ENCODE measurements at places on chromosomes 3 and 15.

GRCh38 chr3:151008699-151009098 lies 36.2 kb upstream of the CLRN1 start:
- no peaks in the 10 kb centered on the region for H3K27me3 ChIP-seq
- no peak for DNase-seq
- no peaks in the 10 kb centered on the region for H3K36me3 ChIP-seq

- no peaks in the 10 kb centered on the region for H3K36me3 ChIP-seq
- H3K27ac ChIP-seq = no peak overlapping the region
- no peak for DNase-seq
- no peak overlapping the region for H3K4me3 ChIP-seq
- no peaks in the 10 kb centered on the region for H3K27me3 ChIP-seq
These were observed 99.3 kb downstream of the MME start for GRCh38 chr3:155179437-155179827.

DNA sequence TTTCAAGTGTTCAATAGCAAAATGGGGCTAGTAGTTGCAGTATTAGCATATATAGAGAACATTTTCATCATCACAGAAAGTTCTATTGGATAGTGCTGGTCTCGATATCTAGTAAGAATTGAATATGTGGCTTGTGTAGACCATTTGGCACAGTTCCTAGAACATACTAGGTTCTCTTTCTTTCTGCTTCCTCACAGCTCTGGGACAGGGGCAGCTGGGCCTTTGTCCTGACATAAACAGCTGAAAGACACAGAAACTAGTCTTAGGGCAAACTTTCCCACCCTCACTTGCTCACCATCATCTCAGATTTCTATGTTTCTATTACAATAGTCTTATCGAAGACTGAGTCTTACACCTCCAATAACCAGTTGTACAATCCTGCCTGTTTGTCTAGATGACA lies 63.7 kb upstream of the DLG1 start:
- no peak overlapping the region for H3K4me3 ChIP-seq
- no peaks in the 10 kb centered on the region for H3K27me3 ChIP-seq
- H3K4me1 ChIP-seq = peaks cover 16% of the 10 kb centered on the region
- H3K36me3 ChIP-seq = no peaks in the 10 kb centered on the region

- no peak overlapping the region for H3K27ac ChIP-seq
- no peak for DNase-seq
- H3K27me3 ChIP-seq = no peaks in the 10 kb centered on the region
- no peaks in the 10 kb centered on the region for H3K36me3 ChIP-seq
- no peak overlapping the region for H3K4me3 ChIP-seq
These were observed 77.5 kb downstream of the RPL22L1 start for GRCh38 chr3:170792471-170792870.
